Stimulated activated CD4-positive, alpha-beta T cell treated with anti-CD3 and anti-CD28 coated beads, Interleukin-15, amount 100 ng/mL, for 1 hour (primary cell): ENCODE measurements at places on chromosomes 6 and 20.

DNA sequence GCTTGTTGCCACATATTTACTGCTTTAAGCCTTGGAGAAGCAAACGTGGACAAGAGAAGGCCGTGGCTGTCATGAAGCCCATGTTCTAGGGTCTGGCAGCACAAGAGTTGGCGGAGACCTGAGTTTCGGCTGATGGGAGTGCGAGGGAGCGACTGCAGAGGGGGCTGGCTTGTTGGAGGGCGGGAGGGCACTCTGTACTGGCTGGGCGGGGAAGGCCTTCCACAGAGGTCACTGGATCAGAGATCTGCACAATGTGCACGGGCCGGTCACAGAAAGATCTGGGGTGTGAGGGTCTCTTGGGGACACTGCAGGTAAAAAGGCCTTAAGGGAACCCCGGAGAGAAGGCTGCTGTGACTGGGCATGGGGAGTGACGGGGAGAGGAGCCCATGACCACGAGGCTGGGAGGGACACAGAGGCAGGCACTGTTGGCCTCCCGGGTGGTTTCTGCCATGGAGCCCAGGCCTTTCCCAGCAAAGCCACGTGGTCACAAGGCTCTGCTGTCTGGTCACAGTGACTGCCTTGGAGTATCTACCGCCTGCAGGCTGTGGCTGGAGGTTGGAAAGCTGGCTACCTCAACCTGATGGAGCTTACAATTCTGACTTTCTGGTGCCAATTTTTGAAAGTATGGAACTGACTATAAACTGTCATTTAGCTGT lies 23.8 kb downstream of the FOXC1 start:
- DNase-seq = no peak

DNA sequence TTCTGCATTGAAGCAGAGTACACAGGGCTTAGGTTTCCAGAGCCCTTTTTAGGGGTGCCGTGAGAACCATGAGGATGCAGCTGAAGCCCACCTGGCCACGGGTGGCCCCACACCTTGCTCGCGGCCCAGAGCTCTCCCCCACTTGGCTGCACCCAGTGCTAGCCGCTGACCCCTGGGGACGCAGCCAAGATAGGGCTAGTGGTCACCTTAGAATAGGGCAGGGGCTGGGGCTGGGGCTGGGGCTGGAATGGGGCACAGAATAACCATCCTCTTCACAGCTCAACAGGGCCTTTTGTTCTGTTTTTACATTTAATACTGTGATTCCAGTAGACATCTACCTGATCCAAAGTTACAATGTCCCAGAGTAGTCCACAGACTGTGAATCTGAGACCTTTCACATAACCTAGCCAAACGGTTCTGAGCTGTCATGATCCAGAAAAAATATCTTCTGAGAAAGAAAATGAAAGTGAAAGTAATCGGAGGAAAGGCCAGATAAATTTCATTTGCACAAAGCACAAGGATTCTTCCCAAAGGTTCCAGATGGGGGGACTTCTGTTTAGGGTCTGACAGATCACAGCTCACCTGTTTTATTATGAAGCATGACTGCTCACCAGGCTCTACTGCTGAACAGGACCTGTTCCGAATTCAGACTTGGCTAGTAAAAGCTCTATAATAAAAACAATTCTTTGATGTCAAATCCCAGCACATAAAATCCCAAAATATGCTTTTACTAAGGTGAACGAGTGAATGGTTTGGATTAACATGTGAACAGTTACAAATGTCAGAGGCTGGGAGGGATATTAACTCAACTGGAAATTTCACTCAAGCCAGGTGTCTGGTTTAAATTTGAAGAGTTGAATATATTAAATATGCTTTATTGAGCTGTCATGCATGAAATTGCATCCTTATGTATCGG lies 401.9 kb downstream of the THBS2 start:
- no peak for DNase-seq

DNA sequence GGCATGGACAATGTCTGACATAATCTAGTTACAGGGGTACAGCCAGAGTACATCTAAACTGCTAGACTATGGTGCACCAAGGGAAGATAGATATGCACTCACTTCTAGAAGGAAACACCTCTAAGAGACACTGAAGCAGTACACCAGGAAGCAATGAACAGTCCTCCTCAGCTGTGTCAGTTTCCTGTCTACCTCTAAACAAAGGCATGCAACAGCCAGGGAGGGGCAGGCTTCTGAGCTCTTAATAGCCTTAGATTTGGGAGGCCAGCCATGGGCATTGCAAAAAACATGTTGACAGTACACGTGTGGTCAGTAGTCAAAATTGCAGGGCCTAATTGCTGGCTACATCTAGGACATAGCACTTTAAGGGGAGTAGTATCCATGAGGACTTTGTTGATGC lies 21.4 kb downstream of the CRYBG1 start:
- DNase-seq = no peak

DNA sequence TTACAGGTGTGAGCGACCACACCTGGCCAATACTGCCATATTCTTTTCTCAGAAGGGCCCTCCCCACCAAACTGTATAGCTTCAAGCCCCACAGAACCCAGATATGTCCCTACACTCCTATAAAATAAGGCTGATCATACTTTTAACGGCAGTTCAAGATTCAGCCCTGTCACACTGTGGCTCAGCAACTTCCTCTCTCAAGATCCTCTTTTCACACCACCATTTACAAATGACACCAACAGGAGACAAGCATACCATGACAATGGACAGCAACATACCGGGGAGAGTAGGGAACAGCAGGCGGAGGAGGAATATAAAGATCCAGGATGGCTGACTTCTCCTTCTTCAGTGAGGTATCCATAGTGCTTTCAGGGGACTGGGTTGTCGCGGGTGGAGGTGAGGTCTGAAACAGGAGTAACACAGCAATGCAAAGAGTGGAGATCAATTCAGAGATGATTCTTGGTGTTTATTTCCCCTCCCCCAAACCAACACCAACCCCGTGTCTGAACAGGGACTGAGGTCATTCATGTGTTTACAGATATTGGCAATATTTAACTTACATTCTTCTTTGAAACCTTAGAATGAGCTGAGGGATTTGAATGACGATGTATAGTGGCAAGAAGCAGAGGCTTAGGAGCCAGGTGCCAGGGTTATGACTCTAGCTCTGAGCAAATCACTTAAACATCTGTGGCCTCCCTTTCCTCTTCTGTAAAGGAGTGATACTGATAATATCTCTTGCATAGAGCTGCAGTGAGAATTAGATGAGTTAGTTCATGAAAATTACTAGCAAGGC lies 57.6 kb upstream of the IPCEF1 start:
- DNase-seq = no peak

DNA sequence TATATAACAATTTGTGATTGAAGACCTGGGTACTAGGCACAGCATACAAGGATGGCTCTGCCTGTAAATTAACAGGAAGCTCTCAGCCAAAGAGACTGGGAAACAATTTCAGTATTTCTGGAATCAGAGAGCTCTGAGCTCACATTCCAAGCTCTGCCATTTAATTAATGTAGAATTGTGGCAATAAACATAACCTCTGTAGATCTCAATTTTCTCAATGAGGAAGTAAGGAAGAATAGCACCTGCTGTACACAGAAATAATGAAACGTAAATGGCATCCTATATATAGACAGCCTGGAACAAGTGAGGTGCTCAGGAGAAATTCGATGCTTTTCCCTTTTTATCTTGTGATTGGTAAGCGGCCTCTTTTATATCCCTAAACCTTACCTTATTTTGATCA lies 538.5 kb upstream of the JAG1 start:
- DNase-seq = no peak

- DNase-seq = no peak
Measured at GRCh38 chr6:7202950-7203349, 95.2 kb downstream of the RREB1 start.
